T-helper 2 cell treated with Interferon-gamma antibody and Interleukin-4, amounts not matched to agents 5 μg/mL and 100 μg/mL, for 36 hours (primary cell): ENCODE measurements at places on chromosomes 12 and 14.

GRCh38 chr14:30375296-30375892 lies 183.6 kb upstream of the G2E3 start:
- peak; percentile 45 for DNase-seq

GRCh38 chr12:95653771-95654546 lies 102.7 kb upstream of the USP44 start:
- DNase-seq, result no peak

DNA sequence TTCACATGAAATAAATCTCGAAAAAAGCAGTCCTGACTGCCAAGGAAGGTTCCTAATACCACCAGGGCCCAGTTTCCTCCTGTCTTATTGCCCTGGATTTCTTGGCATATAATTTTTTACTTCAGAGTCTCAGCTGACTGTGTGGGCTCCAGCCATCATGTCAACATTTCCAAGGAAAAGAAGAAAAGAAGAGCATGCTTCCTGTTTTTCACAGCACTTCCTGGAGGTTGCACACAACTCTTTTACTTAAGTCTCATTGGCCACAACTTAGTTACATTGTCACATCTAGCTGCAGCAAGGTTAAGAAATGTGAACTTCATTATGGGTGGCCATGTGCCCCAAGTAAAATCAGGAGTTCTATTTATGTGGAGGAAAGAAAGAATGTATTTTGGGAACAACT lies 24.3 kb downstream of the DACT1 start:
- DNase-seq, result no peak

- DNase-seq, result no peak
Observed at GRCh38 chr12:63968673-63969072, 124.2 kb downstream of the SRGAP1 start.

GRCh38 chr14:89283327-89284060 lies 133.5 kb downstream of the FOXN3 start:
- DNase-seq, result peak; percentile 51

GRCh38 chr14:105147671-105148603 lies 20.6 kb downstream of the JAG2 start:
- no peak for DNase-seq

DNA sequence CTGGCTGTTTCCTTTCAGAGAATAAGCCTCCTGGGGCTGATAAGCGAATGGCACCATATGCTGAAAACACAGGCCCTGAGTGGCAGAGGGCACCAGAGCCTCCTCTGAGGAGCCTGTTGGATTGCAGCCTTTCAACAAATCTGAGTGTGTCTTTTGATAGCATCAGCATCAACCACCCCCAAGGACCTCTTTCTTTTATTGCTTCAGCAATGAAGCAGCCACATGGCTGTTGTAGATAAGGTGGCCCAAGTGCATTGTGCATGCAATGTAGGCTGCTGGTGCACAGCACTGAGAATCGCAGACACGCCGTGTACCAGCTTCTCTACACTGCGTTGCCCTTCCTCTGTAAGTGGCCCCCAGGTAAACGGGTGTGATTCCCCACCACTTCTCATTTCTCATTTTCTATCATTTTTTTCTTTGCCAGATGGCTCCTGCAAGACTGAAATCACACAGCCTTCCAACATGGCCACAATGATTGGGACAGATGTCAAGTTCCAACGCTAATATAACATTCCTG lies 191.7 kb downstream of the DAD1 start:
- DNase-seq, result no peak

DNA sequence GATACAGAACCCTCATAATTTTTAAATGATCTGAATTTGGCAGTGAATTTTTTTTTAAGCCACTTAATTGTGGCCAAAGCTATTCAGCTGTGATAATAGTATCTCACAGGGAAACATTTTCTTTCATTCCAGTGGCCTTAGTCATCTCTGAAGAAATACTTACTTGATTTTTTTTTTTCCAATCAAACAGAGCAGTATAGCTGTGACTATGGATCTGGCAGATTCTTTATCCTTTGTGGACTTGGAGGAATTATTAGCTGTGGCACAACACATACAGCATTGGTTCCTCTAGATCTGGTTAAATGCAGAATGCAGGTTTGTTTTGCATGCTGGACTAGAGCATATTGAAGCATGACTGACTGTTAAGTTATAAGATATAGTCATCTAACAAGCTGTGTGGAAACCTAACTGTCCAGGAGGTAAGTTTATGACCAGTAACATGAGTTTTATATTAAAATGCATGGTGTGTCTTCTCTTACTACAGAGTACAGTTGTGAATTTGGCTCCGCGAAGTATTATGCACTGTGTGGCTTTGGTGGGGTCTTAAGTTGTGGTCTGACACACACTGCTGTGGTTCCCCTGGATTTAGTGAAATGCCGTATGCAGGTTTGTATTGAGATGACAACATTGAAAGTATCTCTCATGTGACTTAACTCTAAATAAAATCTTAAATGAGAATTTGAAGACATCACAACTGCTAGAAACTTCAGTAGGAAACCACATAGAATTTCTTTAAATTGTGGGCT lies 1.9 kb downstream of the SLC25A3 start:
- DNase-seq, result peak; percentile 14

GRCh38 chr14:103832046-103832445 lies 15.3 kb downstream of the PPP1R13B start:
- no peak for DNase-seq

DNA sequence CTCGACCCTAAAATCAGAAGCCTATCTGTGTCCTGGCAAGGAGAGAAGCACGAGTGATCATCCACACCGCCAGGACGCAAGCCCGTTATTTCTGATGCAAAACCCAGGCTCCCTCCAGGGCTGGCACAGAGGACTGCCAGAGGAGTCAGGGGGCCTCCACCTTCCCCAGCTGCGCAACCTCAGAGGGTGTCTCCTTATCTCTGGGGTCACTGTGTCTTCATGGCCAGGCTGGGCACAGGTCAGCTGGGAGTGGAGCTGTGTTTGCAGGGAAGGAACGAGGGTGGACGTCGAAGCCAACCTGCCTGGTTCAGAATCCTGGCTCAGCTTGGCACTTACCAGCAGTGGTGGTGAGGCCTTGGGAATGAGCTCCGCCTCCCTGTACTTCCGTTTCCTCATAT lies 12.0 kb upstream of the SERPINA3 start:
- DNase-seq, result no peak

DNA sequence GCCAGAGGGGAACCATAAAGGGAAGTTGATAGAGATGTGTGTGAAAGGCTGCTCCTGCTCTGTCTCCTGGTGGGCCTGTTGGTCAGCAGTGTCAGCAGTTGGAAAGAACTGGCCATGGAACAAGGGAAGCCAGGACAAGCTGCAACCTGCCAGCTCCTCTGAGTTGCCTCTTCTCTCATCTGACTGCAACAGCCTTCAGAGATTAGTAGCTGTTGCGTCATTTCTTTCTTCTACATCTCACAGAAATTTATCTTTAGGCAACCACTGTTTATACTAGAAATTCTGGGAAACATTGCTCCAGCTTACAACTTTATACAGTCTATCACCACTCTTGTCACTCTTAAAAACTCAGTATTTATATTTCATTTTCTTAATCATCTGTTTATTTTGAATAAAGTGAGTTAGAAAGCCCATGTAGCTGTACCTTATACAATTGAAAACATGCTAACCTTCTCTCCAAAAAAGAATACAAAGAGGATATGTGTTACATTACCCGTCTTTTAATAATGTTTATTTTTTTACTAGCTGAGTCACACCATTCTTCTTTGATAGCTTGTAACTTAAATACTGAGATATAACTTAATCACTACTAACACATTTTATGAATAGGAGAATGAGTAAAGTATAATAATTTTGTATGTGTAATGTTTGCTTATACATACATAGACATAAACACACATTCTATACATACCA lies 224.2 kb downstream of the LRFN5 start:
- DNase-seq, result no peak

- DNase-seq, result no peak
Observed at GRCh38 chr14:78106381-78106780, 63.8 kb upstream of the NRXN3 start.

DNA sequence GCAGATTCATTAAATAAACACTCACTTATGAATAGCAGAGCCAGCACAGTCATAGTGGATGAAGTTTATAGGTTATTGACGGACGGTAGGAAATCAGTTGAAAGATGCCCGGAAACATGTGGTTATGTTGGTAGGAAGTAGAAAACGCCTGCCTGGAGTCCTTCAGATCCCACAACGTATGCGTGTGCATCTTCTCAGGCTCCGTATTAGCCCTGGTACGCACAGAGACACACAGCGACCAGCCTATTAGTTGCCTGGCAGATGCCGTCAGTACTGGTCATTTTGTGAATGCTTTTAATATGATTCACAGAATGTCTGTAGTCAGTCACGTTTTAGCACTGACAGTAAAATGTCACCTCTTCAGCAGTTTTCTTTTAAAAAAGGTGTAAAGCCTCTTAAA lies 196.4 kb downstream of the RGS6 start:
- no peak for DNase-seq
